Activated gamma-delta T cell treated with Interleukin-2 at 50 U/mL for 16 hours (primary cell): ENCODE measurements at places on chromosomes 1 and 21.

DNA sequence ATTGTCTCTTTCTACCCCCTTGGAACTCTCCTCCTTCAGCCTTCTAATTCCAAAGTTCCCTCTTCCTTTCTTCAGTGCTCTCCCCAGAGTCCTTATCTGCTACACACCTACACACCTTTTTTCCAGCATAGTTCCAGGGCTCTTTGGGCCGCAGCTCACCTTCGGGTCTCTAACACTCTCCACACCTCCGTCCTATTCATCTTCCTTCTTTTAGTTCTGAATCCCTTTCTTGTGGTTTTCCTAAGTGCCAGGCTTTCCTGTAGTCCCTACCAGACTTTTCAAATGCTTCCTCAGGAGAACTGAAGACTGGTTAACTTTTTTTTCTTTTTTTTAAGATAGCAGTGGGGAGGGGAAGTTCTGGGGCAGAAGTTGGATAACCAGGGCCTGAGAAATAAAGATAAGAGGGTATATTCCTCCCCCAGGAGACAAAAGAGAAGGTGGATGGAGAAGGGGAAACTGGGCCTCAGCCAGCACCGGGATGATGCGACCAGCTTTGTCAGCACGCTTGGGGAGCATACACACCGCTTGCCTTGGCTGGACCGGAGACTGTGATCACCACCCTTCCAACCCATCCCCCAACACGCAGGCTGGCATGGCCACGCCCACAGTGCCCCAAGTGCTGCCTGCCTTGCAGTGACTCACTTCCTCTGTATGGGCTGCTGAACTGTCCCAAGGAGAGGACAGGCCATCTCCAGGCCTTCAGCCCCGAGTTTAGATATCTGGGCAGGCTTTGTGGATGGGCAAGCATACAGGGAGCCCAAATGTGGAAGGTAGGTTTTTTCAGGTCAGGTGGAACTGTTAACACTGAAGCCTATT is 2.5 kb upstream of the CERS2 start:
- DNase-seq: peak; percentile 70

- DNase-seq: no peak
Observed at GRCh38 chr1:217524787-217525520, 105.9 kb downstream of the GPATCH2 start.

DNA sequence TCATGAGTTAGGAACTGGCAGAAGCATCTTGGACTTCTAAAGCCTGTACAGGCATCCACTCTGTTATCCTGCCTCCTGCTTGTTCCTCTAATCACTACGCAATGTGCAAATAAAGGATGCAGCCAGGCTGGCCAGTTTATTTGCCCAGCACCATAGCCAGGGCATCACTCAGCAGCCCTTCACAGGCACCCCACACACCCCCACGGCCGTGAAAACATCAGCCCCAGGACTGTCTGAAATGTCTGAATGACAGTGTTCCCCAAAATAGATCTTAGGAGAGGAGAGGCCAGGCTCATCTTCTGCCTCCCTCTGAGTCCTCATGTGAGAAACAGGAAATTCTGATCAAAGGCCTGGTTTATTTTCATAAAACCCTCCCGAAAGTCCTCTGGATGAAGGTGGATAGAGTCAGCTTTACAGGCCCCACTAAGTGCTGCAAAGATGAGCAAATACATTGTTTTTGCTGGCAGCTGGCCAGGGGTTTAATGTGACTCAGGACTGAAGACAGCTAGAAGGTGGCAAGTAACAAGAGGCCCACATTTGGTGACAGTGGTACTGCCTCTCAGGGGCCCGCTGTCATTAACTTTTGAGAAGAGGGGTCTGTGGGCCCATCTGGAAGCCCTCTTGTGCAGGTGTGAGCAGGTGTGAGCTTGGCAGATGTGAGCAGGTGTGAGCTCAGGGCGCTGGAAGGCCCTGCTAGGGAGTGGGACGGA is 32.9 kb downstream of the GRHL3 start:
- no peak for DNase-seq

DNA sequence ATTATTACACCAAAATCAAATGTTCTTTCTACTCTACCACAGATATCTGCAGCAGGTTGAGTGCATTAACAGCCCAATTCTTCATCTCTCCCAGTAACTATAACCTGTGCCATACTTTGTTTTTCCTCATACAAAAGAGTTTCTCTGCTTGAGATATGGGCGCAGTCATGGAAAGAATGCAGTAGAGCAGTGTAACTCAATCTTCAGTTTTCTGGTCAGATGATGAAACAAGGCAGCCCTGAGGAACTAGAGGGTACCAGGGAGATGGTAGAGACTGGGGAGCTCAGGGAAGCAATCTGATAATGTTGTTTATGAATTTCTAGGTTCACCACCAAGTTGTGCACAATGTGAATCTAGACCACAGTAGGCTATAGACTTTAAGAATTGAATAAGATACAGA is 39.6 kb downstream of the ASPM start:
- DNase-seq: no peak

- no peak for DNase-seq
Observed at GRCh38 chr1:101996825-101997465, at the start of gene OLFM3. Gene OLFM3, minus strand, starts transcription at chr1:101996926.

- no peak for DNase-seq
Observed at GRCh38 chr1:240134596-240134995, 42.9 kb downstream of the FMN2 start.

- DNase-seq: no peak
Observed at GRCh38 chr1:171296897-171297296, 17.1 kb upstream of the FMO4 start.

DNA sequence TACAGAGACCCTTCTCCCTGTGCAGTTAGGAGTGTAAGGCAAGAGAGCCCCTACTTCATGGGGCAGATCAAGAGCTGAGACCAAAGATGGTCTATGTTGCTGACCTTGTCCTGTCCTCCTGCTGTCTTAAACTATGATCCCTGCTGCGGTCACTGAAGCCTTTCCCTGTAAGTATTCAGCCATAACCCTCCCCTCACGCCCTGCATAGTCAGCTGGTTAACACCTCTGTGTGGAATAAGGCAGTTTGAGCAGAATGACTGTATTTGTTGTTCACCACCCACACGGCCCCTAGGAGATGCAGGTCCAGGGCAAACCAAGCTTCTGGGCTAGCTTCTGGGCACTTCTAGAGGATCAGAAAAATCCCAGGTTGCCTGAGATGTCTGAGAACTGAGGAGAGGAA is 356 bp downstream of the TSPAN1 start:
- DNase-seq: no peak

- no peak for DNase-seq
Observed at GRCh38 chr1:165580931-165581871, 37.4 kb downstream of the LRRC52 start.

GRCh38 chr1:89953131-89953626 is 41.7 kb upstream of the ZNF326 start:
- peak; percentile 20 for DNase-seq

DNA sequence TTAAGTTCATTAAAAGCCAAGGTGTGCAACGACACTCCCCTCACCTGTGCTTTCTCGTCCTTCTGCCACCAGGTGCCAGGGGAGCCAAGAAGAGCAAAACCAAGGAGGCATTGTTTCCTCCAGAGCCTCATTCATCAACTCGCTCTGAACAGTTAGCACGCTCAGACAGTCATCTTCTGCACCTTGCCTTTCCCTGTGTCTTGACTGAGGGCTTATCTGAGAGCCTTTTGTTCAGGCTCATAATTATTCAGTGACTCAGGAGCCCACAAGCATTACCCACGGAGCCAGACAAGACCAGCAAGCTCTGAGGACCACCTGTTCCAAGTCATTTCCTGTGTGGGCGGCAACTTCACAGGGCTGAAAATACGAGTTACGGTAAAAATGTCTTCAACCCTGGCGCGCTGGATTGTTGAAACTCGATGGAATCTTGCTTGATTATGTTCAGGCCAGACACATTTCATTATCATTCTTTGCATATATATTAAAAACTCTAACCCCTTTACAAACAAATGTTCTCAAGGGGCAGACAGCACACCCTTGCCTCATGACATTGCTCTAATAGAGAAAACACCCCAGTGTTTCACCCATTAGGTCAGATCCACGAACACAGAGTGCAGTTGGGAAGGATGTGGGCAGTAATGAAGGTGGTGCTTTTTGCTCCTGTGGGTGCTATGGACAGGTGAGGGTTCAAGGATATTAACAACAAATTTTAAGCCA is 89.7 kb upstream of the RUNX1 start:
- peak; percentile 44 for DNase-seq

DNA sequence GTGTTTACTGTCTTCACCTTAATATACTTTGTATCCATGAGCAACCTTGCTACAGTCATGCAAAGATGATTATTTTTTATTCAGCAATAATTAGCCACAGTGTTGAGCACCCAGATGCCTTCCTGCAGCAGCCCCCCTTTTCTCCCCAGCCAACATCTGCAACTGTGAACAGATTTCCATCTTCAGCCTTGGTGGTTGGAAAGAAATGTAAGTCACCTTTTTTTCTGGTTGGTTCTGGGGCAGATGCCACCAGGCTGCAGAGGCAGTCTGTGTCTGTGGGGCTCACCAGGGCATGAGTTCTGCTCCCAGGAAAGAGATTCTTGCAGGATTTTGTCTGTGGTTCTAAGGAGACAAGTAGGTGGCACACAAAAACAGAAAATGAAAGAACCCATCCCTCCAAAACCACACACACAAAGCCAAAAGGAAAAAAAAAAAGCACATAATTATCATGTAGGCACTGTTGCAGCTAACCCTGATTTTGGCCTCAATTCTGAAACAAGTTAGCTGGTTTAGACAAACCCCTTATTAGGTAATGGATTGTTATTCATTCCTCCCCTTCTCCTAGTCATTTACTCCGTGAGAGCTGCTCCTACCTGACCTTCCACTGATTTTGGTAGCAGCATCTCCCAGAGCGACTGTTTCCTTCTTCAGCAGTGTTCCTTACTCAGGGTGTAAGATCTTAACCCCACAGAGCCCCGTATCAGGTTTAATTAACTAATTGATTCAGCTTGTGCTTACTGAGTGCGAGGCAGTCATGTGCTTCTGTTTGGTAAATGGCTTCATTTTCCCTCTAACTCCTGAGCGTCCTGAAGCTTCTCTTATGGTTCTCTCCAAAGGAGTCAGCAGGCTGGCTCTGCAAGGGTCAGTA is 36.5 kb downstream of the GALNT2 start:
- no peak for DNase-seq

DNA sequence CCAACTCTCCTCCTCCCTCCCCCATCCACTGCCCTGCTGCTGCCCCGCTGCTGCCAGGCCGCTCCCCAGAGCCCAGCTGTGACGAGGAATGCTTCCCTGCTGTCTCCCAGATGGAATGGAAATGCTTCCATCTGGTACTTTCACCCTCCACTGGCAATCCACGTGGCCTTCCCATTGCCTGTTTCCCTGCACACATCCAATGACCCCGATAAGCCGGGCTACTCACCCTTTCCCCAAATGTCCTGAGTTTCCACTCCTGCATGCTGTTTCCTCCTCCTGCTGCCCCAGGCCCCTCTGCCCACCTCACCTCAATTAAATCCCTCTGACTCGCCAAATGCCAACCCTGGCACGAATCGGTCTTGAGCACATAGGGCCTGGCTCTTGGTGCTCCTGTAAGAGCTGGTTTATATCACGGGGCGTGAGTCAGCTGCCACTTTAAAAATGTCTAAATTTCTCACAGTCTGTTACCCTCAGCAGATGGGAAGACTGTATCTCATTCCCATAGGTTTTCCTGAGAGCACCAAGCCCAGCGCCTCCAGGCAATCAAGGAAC is 36.4 kb downstream of the MRAP start:
- no peak for DNase-seq

GRCh38 chr1:212979340-212980122 is 29.2 kb downstream of the VASH2 start:
- DNase-seq: no peak

DNA sequence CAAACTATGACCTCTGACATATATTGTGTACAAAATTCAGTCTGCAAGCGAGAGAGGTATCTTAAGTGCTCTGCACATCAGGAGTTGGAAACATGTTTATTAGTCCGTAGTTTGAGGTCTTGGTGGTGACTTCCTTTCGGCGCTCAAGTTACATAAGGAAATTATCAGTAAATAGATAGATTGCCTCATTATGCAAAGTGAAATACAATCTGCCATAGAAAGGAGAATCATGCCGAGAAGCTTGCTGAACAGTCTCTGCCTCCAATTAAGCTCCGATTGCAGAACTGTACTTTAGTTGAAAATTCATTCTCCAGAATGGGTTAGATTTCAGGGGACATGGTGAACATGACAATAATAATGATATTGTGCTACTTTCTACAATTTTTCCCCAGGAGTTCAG is 271.8 kb downstream of the BRINP2 start:
- DNase-seq: no peak
